ENCODE measurements at places on chromosomes 13 and 19.

- DNase-seq: no peak
These were observed 14.9 kb downstream of the HNRNPM start for GRCh38 chr19:8459520-8460270.

GRCh38 chr19:43700395-43701000 lies 15.4 kb upstream of the IRGC start:
- no peak for DNase-seq

GRCh38 chr13:76472916-76473315 lies 413.3 kb downstream of the KCTD12 start:
- no peak for DNase-seq

DNA sequence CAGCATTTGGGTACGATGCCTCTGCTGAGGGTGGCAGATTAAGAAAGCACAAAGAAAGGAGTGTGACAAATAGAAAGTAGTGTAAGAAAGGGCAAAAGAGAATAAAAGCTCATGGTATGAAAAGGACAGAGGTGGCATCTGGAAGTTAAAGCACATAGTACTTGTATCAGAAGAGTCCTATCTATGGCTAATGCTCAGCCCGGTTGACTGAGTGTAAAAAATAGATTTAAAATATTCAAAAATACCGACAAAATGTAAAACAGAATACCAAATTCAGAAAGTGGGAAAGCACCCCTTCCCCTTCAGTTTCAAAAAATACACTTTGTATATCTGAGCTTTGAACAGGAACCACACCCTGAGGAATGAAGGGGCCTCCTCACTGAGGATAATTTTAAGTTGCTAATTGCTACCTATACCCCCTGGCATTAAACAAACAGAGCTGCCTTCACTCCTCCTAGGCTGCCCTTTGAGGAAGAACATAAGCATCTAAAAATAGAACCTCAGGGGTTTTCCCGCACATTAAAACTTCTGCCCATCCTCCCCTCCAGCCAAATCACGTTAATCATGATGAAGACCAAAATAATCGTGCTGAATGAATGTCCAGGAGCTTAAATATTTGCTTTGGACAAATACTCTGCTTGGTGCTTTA lies 43.3 kb downstream of the DLEU7 start:
- no peak for DNase-seq

DNA sequence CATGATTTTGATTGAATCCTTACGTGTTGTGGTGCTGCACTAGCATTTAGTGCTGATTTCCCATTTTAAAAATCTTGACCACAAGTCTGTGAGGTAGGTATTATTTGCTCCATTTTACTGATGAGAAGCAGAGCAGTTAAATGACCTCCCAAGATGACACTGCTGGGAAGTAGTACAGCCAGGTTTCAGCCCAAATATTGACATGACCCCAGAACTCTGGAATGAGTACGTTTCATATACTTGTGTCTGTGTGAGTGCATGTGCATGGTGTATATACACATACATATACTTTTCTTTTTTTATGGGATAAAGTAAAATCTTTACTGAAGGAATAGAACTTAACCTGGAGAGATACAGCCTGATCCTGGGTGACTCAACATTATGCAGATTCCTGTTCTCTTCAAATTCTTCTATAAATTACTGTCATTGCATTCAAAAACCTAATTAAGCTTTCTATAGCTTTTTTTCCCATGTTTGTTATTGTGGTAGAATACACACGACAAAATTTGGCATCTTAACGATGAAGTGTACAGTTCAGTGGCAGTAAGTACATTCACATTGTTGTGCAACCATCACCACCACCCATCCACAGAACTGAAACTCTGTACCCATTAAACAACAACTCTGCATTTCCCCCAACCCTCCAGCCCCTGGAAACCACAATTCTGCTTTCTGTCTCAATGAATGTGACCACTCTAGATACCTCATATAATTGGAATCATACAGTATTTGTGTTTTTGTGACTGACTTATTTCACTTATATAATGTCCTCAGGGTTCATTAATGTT lies 311.9 kb downstream of the MTUS2 start:
- DNase-seq: no peak

DNA sequence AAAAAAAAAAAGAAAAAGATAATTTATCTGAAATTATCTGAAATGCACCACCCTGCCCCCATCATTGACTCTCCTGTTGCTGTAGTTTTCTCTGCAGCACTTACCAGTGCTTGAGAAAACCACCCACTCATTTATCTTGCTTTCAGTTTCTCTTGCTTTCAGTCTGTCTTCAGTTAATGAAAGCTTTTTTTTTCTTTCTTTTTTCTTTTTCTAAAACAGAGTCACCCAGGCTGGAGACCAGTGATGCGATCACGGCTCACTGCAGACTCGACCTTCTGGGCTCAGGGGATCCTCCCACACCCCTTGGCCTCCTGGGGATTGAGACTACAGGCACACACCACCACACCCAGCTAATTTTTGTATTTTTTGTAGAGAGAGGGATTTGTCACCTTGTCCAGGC lies 4.3 kb upstream of the ACP5 start:
- no peak for DNase-seq
